ENCODE measurements at places on chromosomes 7 and 10. TPM values are rescaled to one million over a fixed set of nuclear protein-coding genes. Genes with fewer than 3 reads are reported as not detected.

GRCh38 chr7:130943336-130943901 lies 209.4 kb upstream of the KLF14 start:
- peaks cover 36% of the 10 kb centered on the region for H3K4me1 ChIP-seq
- no peaks in the 10 kb centered on the region for H3K27me3 ChIP-seq
- peak overlapping the region; percentile 81 for H3K4me3 ChIP-seq
- peak overlapping the region; percentile 98 for H3K27ac ChIP-seq

DNA sequence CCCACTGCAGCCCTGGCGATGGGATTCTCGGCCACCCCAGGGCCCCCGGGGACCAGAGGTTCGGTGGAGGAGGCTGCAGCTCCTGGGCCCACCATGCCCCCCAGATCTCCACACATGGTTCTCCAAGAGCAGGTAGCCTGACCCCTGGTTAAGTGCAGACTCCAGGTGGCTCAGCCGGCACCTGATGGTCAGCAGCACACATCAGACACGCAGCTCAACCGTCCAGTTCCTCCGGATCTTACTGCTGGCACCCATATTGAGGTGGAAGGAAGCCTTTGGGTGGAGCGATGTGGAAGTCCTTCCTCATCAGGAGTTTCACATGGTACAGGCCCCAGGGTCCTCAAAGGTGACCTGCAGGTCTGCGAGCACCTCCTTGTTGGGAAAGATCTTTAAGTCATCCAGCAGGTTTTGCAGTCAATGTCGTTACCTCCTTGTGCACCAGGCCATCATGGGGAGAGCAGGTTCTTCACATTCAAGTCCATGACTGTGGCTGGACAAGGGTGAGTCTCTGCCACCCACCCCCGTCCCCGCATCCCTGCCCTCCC lies 74.2 kb upstream of the EEPD1 start:
- H3K4me3 ChIP-seq, result no peak overlapping the region
- DNase-seq, result no peak
- no peak overlapping the region for H3K27ac ChIP-seq
- H3K36me3 ChIP-seq, result no peaks in the 10 kb centered on the region

Gene CYP3A7
- polyA plus RNA-seq, result not detected

DNA sequence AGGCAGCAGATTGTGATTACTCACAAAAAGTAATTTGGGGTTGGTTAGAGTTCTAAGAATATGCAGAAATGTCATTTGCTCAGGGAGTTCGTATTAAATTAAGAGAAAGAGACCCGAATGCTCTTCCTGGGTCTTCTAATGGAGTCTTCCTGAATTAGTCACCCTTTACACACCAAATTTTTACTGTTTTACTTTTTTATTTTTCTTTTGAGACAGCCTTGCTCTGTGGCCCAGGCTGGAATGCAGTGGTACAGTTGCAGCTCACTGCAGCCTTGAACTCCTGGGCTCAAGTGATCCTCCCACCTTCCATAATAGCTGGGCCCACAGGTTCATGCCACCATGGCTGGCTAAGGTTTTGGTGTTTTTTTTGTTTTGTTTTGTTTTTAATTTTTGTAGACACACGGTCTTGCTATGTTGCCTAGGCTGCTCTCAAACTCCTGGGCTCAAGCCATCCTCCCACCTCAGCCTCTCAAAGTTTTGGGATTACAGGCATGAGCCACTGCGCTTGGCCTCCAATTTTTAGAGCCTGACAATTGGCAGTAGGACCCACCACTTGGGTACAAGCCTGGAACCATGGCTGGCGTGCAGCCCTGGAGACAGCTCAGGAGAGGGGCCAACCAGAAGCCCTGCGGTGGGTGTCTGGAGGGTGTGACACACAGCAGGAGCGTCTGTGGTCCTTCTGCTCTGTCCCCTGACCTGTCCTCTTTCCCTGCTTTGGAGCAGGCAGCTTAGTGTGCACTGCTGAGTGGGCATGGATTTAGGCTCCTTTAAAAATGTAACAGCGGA lies 16.4 kb upstream of the BHLHA15 start:
- no peak for DNase-seq
- no peak overlapping the region for H3K4me3 ChIP-seq
- H3K36me3 ChIP-seq, result peaks cover 29% of the 10 kb centered on the region
- peaks cover 29% of the 10 kb centered on the region for H3K4me1 ChIP-seq

GRCh38 chr10:9012312-9012711 lies 957.8 kb downstream of the GATA3 start:
- no peak overlapping the region for H3K27ac ChIP-seq
- no peak overlapping the region for H3K4me3 ChIP-seq
- no peaks in the 10 kb centered on the region for H3K36me3 ChIP-seq
- peaks cover 32% of the 10 kb centered on the region for H3K4me1 ChIP-seq

DNA sequence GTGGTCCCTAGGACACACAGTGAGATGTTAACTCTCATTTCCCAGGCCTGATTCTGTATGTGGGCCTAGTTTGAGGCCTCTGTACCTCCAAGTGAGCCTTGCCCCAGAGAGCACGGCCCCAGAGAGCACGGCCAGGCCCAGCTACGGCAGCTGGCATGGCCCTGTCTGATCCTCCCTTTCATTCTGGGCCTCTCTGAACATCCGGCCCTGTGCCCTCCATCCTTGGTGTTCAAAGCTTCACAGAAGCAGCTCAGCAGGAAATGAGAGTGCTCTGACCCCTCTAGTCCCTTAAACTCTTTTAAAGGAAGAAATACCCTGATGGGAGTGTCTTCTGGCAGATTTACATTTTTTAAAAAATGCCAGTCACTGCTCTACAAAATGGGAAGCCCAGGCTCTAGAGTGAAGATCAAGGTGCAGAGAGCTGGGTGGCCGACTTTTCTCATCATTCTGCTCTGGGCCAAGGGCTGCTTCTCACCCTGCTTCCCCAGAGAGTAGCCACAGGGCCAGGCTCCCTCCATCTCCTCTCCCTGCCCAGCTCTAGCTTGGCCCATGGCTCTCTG lies 171.9 kb downstream of the RPS24 start:
- H3K4me1 ChIP-seq, result peaks cover 7% of the 10 kb centered on the region
- H3K27me3 ChIP-seq, result no peaks in the 10 kb centered on the region
- no peaks in the 10 kb centered on the region for H3K36me3 ChIP-seq
- no peak for DNase-seq

- no peak overlapping the region for H3K4me3 ChIP-seq
- H3K4me1 ChIP-seq, result no peaks in the 10 kb centered on the region
- peaks cover 11% of the 10 kb centered on the region for H3K36me3 ChIP-seq
- no peak for DNase-seq
- no peak overlapping the region for H3K27ac ChIP-seq
Observed at GRCh38 chr10:117989962-117990361, 56.8 kb downstream of the RAB11FIP2 start.

DNA sequence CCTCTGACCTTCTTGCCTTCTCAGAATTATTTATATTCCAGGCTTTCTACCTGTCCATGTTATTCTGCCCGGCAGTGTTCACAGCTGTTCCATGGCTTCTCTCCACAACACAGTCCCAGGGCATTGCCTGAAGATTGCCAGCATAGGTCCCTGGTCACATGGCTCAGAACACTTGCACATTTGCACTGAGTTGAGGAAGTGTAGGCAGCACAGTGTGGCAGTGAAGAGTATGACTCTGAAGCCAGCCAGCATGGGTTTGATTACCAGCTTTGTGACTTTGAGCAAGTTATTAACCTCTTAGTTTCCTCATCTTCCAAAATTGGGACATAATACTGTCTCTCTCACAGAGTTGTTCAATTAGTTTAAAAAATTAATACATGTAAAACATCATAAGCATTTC lies 73.2 kb upstream of the NEUROD6 start:
- no peak overlapping the region for H3K27ac ChIP-seq
- no peak overlapping the region for H3K4me3 ChIP-seq
- H3K36me3 ChIP-seq, result no peaks in the 10 kb centered on the region
- peaks cover 2% of the 10 kb centered on the region for H3K27me3 ChIP-seq
- H3K4me1 ChIP-seq, result no peaks in the 10 kb centered on the region
- no peak for DNase-seq

- no peaks in the 10 kb centered on the region for H3K36me3 ChIP-seq
- no peak overlapping the region for H3K27ac ChIP-seq
- no peak overlapping the region for H3K4me3 ChIP-seq
- no peaks in the 10 kb centered on the region for H3K4me1 ChIP-seq
Observed at GRCh38 chr10:123847686-123848432, 43.7 kb downstream of the CPXM2 start.

Gene MCM10
- polyA plus RNA-seq, result not detected

DNA sequence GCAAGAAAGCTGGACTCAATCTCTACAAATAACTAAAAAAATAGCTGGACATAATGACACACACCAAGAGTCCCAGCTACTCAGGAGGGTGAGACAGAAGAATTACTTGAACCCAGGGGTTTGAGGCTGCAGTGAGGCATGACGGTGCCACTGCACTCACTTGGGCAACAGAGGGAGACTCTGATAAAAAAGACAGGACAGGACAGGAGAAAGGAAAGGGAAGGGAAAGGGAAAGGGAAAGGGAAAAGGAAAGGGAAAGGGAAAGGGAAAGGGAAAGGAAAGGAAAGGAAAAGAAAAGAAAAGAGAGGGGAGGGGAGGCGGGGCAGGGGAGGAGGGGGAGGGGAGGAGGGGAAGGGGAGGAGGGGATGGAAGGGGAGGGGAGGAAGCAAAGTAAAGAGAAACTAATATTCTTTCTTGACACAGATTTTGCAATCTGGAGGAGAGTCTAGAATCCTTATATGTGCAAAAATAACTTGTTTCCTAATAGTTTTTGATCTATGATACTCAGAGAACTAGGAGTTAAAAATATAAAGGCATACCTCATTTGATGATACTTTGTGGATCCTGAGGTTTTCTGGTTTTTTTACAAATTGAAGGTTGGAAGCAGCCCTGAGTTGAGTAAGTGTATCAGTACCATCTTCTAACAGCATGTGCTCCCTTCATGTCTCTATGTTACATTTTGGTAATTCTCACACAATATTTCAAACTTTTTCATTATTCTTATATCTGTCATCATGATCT lies 8.0 kb downstream of the SAR1A start:
- no peaks in the 10 kb centered on the region for H3K27me3 ChIP-seq
- peaks cover 70% of the 10 kb centered on the region for H3K4me1 ChIP-seq
- H3K4me3 ChIP-seq, result peak overlapping the region; percentile 83
- peaks cover 26% of the 10 kb centered on the region for H3K36me3 ChIP-seq
- peak overlapping the region; percentile 89 for H3K27ac ChIP-seq

- no peak overlapping the region for H3K4me3 ChIP-seq
- H3K27ac ChIP-seq, result no peak overlapping the region
- H3K36me3 ChIP-seq, result no peaks in the 10 kb centered on the region
- H3K27me3 ChIP-seq, result no peaks in the 10 kb centered on the region
Observed at GRCh38 chr7:85802211-85802610, 615.4 kb upstream of the SEMA3D start.

- H3K4me3 ChIP-seq, result no peak overlapping the region
- no peaks in the 10 kb centered on the region for H3K4me1 ChIP-seq
- no peak for DNase-seq
Observed at GRCh38 chr7:157991351-157991750, 596.3 kb downstream of the PTPRN2 start.

DNA sequence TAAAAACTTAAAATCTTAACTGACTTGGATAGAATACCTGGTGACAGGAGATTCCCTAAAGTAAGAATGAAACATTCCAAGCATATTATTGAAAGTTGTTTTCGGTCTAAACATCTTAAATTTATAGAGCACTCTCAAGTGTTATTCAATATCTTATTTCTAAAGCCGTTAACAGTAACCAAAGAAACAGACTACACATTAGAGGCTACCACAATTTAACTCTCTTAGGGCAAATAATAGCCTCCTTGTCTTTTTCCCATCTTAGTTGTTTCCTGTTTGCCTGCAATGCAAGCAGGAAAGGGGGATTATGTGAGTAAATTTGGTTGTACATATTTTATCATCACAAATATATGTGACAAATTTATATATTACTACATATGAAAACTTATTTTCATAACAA lies 31.4 kb downstream of the NAPEPLD start:
- no peak overlapping the region for H3K4me3 ChIP-seq
- H3K27me3 ChIP-seq, result no peaks in the 10 kb centered on the region
- H3K4me1 ChIP-seq, result no peaks in the 10 kb centered on the region
- H3K27ac ChIP-seq, result no peak overlapping the region
- H3K36me3 ChIP-seq, result peaks cover 41% of the 10 kb centered on the region

DNA sequence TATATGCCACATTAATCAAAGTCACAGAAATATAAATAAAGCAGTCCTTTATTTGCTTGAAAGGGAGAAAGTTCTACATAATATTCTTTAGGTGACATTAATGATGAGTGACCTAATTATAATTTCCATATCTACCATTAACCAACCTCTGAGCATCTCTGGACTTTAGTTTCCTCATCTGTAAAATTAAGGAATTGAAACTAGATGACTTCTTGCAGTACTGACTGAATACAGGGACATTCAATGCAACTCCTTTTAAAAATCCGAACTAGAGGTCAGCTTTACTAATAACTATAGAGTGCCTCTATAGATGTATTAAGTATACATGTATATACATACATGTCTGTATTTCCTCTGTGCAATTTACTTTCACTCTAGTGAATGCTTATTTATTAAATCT lies 3.9 kb downstream of the FMC1 start:
- H3K36me3 ChIP-seq, result peaks cover 8% of the 10 kb centered on the region
- H3K4me1 ChIP-seq, result peaks cover 26% of the 10 kb centered on the region
- no peak overlapping the region for H3K27ac ChIP-seq
- DNase-seq, result no peak
- H3K27me3 ChIP-seq, result no peaks in the 10 kb centered on the region

Gene TSPAN12
- not detected for polyA plus RNA-seq

Gene CYP2E1
- 0.02 TPM for polyA plus RNA-seq

- no peak overlapping the region for H3K4me3 ChIP-seq
- no peaks in the 10 kb centered on the region for H3K27me3 ChIP-seq
- peak overlapping the region; percentile 65 for H3K27ac ChIP-seq
- H3K36me3 ChIP-seq, result no peaks in the 10 kb centered on the region
- H3K4me1 ChIP-seq, result peaks cover 21% of the 10 kb centered on the region
Observed at GRCh38 chr10:69047111-69047832, 40.6 kb upstream of the SRGN start.

DNA sequence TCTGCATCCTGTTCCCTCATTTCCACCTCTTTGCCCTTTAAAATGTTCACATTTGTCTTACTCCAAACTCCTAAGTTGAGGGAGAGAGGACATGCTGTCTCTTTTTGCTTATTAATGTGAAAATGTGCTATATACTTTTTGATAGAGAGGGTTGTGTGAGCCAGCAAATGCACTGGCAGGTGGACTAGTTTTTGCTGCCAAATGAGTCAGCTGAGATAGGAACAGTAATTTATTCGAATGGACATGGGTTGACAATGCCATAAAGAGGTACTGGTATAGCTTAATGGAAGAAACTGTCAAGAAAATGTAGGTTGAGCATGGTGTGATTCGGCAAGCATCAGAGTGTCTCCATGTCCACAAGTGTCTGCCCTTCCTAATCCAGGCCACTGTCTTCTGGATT lies 9.2 kb upstream of the TRUB1 start:
- peaks cover 6% of the 10 kb centered on the region for H3K27me3 ChIP-seq

Gene IL6
- not detected for polyA plus RNA-seq

- peaks cover 36% of the 10 kb centered on the region for H3K4me1 ChIP-seq
- peak overlapping the region; percentile 100 for H3K27ac ChIP-seq
- peak overlapping the region; percentile 41 for H3K4me3 ChIP-seq
- H3K27me3 ChIP-seq, result no peaks in the 10 kb centered on the region
Observed at GRCh38 chr7:112448891-112449290, 1.4 kb upstream of the IFRD1 start.

GRCh38 chr7:29398011-29398410 lies 165.6 kb upstream of the PRR15 start:
- H3K27me3 ChIP-seq, result peaks cover 9% of the 10 kb centered on the region
- no peak for DNase-seq
- no peaks in the 10 kb centered on the region for H3K36me3 ChIP-seq
- no peaks in the 10 kb centered on the region for H3K4me1 ChIP-seq
- H3K27ac ChIP-seq, result peak overlapping the region; percentile 18
- no peak overlapping the region for H3K4me3 ChIP-seq

- no peak overlapping the region for H3K4me3 ChIP-seq
- H3K4me1 ChIP-seq, result no peaks in the 10 kb centered on the region
- no peaks in the 10 kb centered on the region for H3K27me3 ChIP-seq
- no peaks in the 10 kb centered on the region for H3K36me3 ChIP-seq
- H3K27ac ChIP-seq, result no peak overlapping the region
Observed at GRCh38 chr7:9453521-9453920, 1020.1 kb downstream of the NXPH1 start.
